ENCODE measurements at places on chromosomes 4 and X.
A peak's percentile ranks its signal among the peaks of the same experiment; 100 is the strongest.

- DNase-seq, result no peak
Observed at GRCh38 chr4:185870366-185870765, 58.4 kb upstream of the SORBS2 start.

GRCh38 chr4:19379191-19379708 is 872.5 kb upstream of the SLIT2 start:
- no peak for DNase-seq

- DNase-seq, result no peak
Observed at GRCh38 chrX:12309040-12309743, 170.9 kb downstream of the FRMPD4 start.

DNA sequence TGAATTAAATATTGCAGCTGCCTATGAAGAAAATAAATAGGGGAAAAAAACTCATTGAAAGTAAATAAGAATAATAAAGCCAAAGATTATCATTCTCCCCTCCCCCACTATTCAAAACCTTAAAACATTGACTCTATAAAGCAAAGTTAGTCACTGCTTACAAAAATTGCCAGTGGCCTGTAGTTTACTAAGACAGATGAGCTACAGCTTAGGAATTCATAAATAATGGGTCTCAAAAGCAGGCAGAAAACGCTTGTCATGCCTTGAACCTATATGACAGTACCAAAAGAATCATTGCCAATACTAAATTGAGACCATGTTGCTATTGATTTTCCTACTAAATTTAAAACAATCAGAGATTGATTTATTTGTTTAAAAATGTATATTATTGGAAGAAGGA is 78.9 kb downstream of the SLC10A7 start:
- DNase-seq, result no peak

DNA sequence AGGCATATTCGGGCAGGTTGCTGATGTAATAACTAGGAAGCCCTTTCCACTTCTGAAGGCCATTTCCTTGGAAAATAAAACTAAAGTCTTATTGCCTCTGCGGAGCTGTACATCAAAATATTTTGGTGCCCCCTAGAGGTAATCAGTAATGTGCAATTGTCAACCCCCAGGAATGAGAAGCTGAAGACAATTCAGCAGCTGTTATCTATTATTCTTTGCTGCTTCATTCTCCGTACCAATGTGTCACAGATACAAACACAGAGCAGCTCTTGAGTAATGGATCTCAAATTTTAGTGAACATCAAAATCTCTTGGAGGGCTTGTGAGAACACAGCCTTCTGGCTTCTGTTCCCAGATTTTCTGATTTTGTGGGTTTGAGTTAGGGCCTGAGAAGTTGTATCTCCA is 3.5 kb upstream of the SLIT2 start:
- DNase-seq, result peak; percentile 32

DNA sequence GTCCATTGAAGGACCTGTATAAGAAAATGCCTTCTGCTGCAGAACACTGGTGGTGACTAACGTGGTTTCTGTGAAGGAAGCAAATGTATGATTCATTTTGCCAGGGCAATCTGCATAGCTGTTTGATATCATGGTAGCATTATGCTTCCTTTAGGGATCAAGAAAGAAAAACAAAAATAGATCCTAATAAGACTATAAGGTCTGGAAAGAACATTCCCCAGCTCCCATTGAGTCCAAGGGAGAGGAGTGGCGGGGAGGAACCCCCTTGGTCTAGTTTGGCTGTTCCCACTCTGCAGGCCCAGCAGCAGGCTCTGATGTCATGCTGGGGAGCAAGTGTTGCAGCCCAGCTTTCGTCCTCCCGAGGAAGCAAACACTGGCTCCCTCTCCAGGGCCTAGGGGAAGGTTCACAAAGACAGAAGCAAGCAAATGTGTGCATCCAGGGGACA is 154.5 kb upstream of the GALNT7 start:
- no peak for DNase-seq

All from GM13976 (cell line).